ENCODE measurements at places on chromosomes 11 and 22. TPM values are rescaled to one million over a fixed set of nuclear protein-coding genes. Genes with fewer than 3 reads are reported as not detected.

GRCh38 chr11:23973244-23973643 lies 523.6 kb upstream of the LUZP2 start:
- DNase-seq, result no peak

DNA sequence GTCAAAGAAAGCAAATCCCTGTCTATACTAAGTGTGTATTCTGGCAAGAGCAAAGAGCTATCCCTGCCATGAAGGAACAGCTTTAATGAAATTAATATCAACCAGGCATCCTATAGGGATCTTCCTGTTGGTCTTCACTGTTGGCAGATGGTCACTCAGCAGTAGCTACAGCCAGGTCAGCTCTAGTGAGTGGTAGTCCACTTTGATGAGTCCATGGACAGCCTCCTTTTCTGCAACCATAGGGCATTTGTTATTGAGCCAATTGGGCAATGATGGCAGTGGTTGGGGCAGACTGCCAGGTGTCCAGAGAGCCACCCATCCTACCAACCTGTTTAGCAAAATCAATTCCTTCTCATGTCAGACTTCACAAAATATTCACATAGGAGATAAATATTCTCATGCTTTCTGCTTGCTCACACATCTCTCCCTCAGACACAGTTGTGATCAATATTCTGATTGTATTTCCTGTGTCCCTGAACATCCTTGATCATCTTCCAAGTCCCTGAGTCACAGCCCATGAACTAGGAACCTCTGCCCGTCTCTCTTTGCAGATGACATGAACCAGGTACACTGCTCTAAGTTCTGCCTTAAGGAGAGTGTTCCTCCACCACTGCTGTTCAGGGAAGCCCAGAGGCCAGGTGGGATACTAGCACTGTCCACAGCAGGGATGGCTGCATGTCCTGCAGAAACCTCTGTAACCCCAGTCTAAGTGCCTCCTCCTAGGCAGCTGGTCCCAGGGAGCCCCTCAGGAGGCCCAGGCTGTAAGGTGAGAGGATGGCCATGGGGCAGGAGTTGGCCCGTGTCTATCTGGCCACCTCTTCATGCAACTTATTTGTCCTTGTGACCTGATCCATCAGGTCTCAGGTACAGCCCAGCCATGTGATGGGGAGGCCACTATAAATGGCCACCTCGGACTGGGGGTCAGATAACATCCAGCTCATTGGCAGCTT lies 74.2 kb upstream of the IGLL5 start:
- DNase-seq, result no peak

DNA sequence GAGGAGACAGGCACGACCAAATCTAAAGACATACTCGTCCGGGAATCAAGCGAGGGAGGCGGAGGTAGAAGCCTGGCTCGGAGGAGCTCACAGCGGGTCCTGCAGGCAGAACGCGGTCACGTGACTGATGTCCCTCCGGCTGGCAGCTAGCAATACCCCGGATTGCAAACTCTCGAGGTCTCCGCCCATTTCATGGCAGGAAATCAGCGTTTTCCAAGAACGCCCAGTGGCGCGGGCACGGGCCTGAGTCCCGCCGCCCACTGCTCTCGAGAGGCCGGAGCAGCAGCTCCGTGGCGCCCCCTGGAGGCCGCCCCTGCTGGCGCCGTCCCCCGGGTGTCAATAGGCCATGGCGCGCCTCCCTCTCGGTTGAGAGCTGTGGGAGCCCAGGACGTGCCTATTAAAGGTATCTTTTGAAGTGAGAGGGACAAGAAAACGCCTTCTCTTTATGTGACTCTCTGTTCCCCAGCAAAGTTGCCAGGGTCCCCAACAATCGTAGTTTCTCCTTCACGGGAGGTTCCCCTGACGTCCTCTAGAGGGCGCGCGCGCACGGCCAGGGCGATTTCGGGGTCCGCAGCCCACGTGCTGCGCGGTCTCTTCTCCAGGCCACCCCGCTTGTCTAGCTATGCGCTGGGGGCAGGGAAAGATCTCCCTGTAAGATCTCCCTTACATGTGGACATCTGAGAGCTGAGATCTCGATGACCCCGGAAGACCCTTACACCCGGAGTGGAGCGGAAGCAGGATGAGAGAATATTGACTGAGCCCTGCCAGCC lies 37.3 kb upstream of the RBFOX2 start:
- peak; percentile 93 for DNase-seq

- no peak for DNase-seq
Measured at GRCh38 chr11:105144887-105145286, 5.3 kb upstream of the CARD18 start.

- DNase-seq, result no peak
Measured at GRCh38 chr11:124195189-124195734, 12.1 kb downstream of the OR10D3 start.

- DNase-seq, result no peak
Measured at GRCh38 chr11:26244207-26244606, 87.7 kb upstream of the ANO3 start.

GRCh38 chr11:118295815-118296454 lies 8.6 kb upstream of the CD3E start:
- no peak for DNase-seq

DNA sequence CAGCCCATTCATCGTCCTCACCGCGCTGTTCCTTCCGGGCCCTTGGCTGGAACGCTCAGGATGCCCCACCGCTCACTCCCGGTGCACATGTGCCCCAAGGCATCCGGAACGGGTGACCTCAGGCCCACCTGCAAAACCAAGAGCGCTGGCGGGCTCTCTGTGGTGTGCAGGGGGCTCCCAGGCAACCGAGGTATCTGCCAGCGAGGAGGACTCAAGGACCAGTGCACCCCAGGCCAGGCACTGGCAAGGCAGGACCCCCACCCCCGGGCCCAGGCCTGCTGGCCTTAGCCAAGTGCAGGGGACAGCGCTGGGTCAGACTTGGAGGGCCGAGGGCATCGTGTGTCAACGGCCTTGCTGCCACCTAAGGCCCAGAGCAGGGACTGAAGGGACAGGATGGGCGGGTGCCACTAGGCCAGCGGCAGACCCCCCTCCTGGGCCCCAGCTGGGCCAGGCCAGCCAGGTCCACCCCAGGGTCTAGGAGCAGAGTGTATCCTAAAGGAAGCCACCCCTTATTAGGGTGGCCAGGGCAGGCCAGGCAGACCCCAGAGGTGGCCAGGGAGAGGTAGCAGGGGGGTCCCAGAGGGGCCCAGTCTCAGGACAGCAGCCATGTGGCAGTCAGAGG lies 8.5 kb downstream of the TNNT3 start:
- DNase-seq, result no peak

DNA sequence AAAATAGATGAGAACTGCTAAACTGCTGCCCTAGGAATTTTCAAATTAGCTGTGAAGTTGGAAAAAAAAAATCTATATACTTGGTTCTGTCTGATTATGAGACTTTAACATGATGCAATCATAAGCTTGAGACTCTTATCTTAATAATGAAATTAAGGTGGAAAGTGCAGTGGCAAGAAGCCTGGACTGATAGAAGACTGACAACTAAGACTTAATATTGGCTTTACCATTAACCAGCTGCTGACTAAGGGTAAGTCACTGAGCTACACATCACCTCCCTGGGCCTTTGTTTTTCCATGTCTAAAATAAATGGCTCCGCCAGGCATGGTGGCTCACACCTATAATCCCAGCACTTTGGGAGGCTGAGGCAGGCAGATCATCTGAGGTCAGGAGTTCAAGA lies 56.9 kb downstream of the SLC35F2 start:
- DNase-seq, result no peak

- no peak for DNase-seq
Measured at GRCh38 chr11:10598816-10599215, 30.4 kb upstream of the LYVE1 start.

- DNase-seq, result no peak
Measured at GRCh38 chr22:17931400-17931825, 92.9 kb downstream of the MICAL3 start.

DNA sequence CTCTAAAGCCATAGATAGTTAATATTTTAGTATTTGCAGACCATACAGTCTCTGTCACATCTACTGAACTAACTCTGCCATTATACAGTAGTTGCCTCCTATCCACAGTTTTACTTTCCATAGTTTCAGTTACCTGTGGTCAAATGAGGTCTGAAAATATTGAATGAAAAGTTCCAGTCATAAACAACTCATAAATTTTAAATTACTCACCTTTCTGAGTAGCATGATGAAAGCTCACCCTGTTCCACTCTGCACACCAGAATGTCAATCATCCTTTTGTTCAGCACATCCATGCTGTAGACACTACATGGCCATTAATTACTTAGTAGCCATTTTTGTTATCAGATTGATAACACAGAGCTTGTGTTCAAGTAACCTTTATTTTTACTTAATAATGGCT lies 51.7 kb upstream of the ME3 start:
- DNase-seq, result no peak

UPK3A gene
- polyA plus RNA-seq, result not detected

ALDH3B2 gene
- 0.98 TPM for polyA plus RNA-seq

LRRC4C gene
- polyA plus RNA-seq, result 3.7 TPM

RPS3 gene
- 3,618 TPM for polyA plus RNA-seq
